HFFc6 (cell line): ENCODE measurements at places on chromosomes 3 and 15.

- peak; percentile 89 for DNase-seq
- H3K4me3 ChIP-seq, result peak overlapping the region; percentile 26
Measured at GRCh38 chr3:72270072-72270681, 485.2 kb upstream of the PROK2 start.

DNA sequence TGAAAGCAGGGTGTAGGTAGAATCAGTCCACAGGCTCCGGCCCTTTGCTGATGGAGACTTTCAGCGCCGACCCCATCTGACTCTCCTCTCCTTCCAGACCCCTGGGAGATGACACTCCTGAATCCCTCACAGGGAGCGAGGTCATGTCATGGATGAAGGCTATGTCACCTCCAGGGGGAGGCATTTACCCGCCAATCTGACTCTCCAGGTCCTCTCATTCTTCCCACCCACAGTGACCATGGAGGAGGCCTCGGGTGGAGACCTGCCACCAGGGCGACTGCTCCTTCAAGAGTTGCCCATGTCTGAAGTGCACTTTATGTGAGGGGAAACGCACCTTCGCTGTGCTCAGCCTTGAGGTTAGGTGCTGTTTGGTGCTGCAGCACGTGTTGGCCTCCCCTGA, 112.7 kb downstream of the KLF13 start:
- no peaks in the 10 kb centered on the region; the same call in 1 of the 2 replicates for H3K27me3 ChIP-seq
- H3K27ac ChIP-seq, result no peak overlapping the region

- H3K36me3 ChIP-seq, result peaks cover 14% of the 10 kb centered on the region
- H3K27ac ChIP-seq, result peak overlapping the region; percentile 91
- peaks cover 47% of the 10 kb centered on the region for H3K4me1 ChIP-seq
- H3K27me3 ChIP-seq, result no peaks in the 10 kb centered on the region
- H3K4me3 ChIP-seq, result peak overlapping the region; percentile 99
- DNase-seq, result peak; percentile 9
Measured at GRCh38 chr3:5188419-5189221, 1.1 kb downstream of the EDEM1 start.

GRCh38 chr3:4994144-4994730, 15.0 kb downstream of the BHLHE40 start:
- peak overlapping the region; percentile 99 for H3K27ac ChIP-seq
- DNase-seq, result peak; percentile 77
- no peaks in the 10 kb centered on the region for H3K36me3 ChIP-seq
- peaks cover 48% of the 10 kb centered on the region for H3K4me1 ChIP-seq
- H3K27me3 ChIP-seq, result no peaks in the 10 kb centered on the region
- peak overlapping the region; percentile 75 for H3K4me3 ChIP-seq
